ENCODE measurements at places on chromosomes 5 and 9. TPM values are rescaled to one million over a fixed set of nuclear protein-coding genes. Genes with fewer than 3 reads are reported as not detected.

Gene PCDHGB3
- 5.2 TPM for total RNA-seq

Gene ATOSB
- total RNA-seq = 21.3 TPM

Gene SLC34A3
- total RNA-seq = under 0.01 TPM

Gene SQSTM1
- 892 TPM for total RNA-seq

Gene SLC6A7
- total RNA-seq = under 0.01 TPM

Gene ORM2
- total RNA-seq = not detected

Gene KCNT1
- not detected for total RNA-seq

Gene PROB1
- 3.9 TPM for total RNA-seq

Gene COL23A1
- not detected for total RNA-seq

Gene TMC1
- 1.3 TPM for total RNA-seq

Gene PRELID1
- total RNA-seq = 122 TPM

Gene ENTPD8
- total RNA-seq = not detected

Gene DEPDC1B
- total RNA-seq = 5.2 TPM

Gene CENPK
- 18.0 TPM for total RNA-seq

Gene NEURL1B
- total RNA-seq = 2.9 TPM

Gene SSNA1
- 81.5 TPM for total RNA-seq

Gene LHX2
- total RNA-seq = not detected

Gene KDM3B
- total RNA-seq = 51.4 TPM

Gene PLCXD3
- total RNA-seq = 0.32 TPM

Gene LAMC3
- total RNA-seq = 0.43 TPM

Gene KLF4
- 3.5 TPM for total RNA-seq

Gene FOCAD
- total RNA-seq = 93.7 TPM

Gene CDH10
- total RNA-seq = 0.97 TPM

Gene TCOF1
- total RNA-seq = 23.7 TPM

Gene LECT2
- not detected for total RNA-seq

Gene ZBED3
- total RNA-seq = 2.6 TPM

Gene DNAI1
- total RNA-seq = under 0.01 TPM

Gene SPINK4
- total RNA-seq = not detected

Gene TXNDC8
- not detected for total RNA-seq

Gene HBEGF
- total RNA-seq = 9.5 TPM

Gene ARAP3
- total RNA-seq = 7.7 TPM

Gene HDHD3
- 6.1 TPM for total RNA-seq

Gene NOXA1
- total RNA-seq = not detected

Gene REEP2
- total RNA-seq = 13.0 TPM

Gene PCDHB10
- total RNA-seq = under 0.01 TPM

Gene GPR150
- 0.43 TPM for total RNA-seq

Gene CBY3
- not detected for total RNA-seq

Gene LSM11
- 5.6 TPM for total RNA-seq

Gene OR1Q1
- total RNA-seq = not detected

Gene PRUNE2
- total RNA-seq = 5.5 TPM

Gene BDP1
- total RNA-seq = 28.5 TPM

Gene KCTD16
- 0.97 TPM for total RNA-seq
